ENCODE measurements at places on chromosomes 12 and 14. TPM values are rescaled to one million over a fixed set of nuclear protein-coding genes. Genes with fewer than 3 reads are reported as not detected.

SLC25A47 gene
- 23.7 TPM for total RNA-seq

SAMD15 gene
- 0.50 TPM for total RNA-seq

NRL gene
- total RNA-seq = 3.2 TPM

VRTN gene
- not detected for total RNA-seq

INHBE gene
- 181 TPM for total RNA-seq

CPNE6 gene
- total RNA-seq = not detected
